ENCODE measurements at places on chromosomes 3 and 15. TPM values are rescaled to one million over a fixed set of nuclear protein-coding genes. Genes with fewer than 3 reads are reported as not detected.

GRCh38 chr15:92417716-92418115 is 24.0 kb downstream of the ST8SIA2 start:
- DNase-seq, result no peak

DNA sequence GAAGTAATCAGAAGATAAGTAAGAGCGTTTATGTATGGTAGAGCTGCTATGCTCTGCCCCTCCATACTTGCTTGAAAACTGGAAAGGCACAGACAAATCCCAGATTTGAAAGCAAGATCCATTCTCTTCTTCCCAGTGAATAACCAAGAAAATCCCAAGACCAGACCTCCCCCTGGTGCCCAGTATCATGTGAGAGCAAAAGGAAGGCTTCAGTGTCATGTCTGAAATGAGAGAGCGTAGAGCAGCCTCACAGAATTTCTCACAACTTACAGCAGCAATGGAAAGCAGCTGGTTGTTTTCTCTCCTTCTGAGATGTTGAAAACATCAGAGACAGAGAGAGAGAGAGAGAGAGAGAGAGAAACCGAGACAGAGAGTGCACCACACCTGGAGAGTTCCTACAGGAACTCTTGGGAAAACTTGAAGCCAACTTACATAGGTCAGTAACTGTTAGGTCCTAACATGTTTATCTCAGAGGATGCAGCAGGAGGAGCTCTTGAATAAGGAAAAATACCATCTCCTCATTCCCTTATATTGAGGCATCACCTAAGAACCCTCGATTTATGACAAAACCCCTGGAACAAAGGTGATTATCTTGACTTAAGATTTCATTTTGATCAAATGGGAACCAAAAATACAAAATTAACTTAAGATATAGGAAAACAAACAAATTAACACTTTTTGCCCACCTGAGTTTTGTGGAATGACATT is 273.3 kb downstream of the NSUN3 start:
- peak; percentile 58 for DNase-seq

The GUCA1C gene
- not detected for total RNA-seq

DNA sequence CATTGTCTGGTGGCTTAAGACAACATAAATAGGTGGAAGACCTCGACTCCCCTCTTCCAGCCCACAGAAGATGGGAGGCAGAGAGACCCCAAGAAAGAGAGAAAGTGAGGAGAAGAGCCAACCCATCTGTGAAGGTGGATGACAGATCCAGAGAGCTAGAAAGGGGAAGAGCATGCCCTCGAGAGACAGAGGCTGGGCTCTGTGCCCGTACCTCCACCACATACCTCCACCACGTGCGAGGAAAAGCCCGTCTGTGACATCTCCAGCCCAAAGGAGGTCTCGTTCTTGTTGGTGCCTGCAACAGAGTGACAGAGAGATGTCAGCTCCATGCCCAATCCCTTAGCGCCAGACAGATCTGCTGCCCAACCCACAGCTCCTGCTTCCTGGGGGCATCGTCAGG is 71.1 kb downstream of the FEM1B start:
- DNase-seq, result no peak

- DNase-seq, result no peak
Observed at GRCh38 chr3:130424837-130425236, 79.4 kb downstream of the COL6A5 start.

DNA sequence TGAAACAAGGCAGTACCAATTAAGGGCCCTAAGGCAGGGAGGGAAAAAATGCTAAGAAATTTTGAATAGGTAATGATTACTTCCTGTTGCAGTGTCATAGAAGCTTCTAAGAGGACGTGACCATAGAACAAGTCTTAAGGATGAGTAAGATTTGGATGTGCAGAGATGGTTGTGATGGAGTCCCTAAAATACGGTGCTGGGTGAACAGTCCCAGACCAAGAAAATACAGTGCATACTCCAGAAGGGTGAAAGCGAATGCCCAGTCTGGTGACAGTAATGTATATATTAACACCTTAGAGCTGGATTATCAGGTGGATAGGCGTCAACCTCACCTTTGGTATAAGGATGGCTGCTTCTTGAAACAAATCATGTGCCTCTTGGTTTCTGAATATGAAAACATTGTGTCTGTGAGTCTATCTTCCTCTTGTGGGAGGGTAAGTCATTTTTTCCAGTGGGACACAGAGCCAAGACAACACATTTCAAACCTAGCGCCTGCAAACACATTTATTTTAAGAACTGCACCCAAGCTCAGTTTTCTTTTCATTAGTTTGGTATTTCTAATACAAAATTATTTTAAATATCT is 101.2 kb upstream of the TP63 start:
- DNase-seq, result no peak

GRCh38 chr3:113617726-113618125 is 78.7 kb downstream of the USF3 start:
- DNase-seq, result no peak

DNA sequence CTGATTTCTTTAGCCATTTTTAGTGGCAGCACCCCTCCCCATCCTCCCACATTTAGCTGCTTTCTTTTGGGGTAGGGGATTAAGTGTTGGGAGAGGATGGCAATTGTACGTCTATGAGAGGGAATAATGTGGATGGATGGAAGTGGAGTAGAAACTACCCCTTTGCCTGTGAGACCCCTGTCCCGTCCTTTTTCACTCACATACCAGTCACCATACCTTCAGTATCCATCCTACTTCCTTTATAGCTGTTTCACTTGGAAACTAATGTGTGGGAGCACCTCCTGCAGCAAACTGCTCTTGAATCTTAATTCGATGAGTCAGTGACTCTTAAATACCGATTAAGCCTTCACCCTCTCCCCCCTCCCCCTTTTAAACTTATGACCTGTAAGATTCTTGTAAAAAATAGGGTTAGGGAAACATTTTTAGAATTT is 730 bp downstream of the SPRED1 start:
- no peak for DNase-seq

GRCh38 chr3:45362758-45363157 is 25.6 kb upstream of the LARS2 start:
- DNase-seq, result no peak

All from mucosa of descending colon (tissue), 3 donors.